ENCODE measurements at places on chromosomes 7 and 10.

- no peak for DNase-seq
Observed at GRCh38 chr10:60607372-60607771, 170.9 kb upstream of the CDK1 start.

DNA sequence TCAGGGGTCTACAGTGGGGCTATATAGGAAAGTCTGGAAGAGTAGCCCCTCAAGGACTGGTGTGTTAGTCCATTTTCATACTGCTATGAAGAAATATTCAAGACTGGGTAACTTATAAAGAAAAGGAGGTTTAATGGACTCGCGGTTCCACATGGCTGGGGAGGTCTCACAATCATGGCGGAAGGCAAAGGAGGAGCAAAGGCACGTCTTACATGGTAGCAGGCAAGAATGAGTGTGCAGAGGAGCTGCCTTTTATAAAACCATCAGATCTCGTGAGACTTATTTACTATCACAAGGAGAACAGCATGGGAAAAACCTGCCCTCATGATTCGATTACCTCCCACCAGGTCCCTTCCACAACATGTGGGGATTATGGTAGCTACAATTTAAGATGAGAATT is 3.0 kb downstream of the FKBP14 start:
- DNase-seq: no peak

DNA sequence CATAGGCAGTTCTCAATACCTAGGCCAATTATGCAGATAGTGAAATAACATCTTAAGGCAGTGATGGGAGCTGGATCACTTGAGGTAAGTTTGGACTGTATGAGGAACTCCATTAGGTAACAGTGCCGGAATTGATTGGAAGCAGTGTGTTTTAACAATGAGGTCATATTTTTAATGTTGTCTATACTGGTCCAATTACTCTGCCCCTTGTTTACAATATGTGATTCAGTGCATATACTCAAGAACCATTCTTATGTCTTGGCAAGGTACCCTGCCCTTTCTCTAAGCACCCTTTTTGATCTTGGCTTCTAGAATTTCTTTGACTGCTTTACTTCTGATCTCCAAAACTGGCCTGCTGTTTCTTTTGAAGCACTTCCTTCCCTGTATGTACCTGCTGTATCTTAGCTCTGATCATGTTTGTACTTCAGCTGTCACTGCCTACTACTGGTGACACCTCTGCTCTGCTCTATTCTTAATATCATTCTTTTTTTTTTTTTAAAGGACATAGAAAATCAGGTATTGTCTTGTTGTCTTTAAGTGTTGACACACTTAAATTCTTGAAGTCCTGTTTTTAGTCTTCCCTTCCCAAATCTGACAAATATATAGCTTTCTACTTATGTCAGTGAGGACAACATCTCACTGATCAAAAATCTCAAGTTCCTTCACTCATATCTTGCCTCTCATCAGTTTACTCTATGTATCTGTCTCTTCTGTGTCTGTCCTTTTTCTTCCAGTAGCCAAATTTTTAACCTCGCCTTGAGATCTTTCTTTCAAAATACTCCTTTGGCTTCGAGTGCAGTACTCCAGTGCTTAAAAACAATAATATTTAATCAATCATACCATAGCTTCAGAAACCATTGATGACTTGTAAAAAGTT is 46.4 kb upstream of the RPA3 start:
- no peak for DNase-seq

DNA sequence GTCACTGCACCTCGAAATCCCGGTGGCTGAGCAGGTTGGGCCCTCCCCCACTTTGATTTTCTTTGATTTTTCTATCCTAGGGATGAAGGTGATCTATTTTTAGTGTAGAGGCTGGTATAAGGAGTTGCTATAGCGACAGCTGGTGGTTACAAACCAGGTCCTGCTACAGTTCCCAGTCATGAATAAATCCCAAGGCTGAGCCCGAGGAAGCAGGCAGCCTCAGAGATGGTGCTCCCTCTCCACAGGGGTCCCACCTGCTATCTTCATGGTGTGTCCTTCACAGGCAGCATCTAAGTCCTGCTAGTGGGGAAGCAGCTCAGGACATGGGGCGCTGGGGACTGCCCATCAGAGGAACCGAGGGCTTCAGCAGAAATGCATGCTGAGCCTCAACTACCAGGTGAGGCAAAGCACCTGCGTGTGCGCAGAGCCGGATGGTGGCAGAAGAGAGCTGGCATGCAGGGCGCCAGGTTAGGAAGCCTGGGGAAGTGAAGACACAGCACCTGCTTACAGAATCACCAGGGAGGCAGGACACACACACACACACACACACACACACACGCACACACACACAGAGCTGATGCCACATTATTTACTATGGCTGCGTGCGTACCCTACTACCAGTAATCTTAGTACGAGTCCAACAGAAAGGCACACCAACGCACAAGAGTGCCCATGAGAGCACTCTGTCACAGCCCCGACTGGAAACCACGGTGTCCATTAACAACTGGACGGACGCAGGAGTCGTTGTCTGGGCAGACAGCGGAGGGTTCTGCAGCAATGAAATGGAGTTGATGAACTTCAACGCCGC is 150.9 kb downstream of the PRKAG2 start:
- no peak for DNase-seq

DNA sequence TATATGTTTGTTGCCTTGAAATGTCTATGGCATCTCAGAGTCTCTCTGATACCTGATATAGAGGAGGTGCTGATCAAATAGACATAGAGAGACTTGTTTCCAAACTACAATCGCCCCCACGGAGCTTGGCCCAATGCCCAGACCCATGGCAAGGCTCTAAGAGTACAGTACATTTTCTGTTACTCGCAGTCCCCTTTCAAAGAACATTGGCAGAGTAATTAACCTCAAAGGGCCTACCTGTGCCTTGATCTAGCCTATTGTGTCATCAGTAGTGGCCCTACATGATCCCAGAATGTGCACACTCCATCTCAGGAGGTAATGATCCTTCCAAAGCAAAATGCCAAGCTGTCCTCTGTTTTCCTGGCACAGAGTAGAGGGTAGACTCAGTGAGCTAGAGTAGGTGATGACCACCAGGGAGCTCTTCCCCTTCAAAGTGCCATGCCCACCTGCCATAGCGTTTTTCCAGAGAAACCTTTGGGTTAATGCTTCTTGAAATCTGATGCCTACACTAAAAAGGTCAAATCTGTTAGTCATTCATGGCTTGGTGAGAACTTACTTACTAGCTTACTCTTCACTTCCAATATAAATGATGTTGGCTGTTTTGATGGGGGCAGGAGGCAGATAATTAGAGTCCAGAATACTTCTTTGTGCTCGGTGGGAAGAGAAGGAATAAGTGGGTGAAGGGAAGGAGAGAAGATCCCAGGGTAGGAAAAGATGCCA is 41.2 kb upstream of the ACSL5 start:
- DNase-seq: no peak

DNA sequence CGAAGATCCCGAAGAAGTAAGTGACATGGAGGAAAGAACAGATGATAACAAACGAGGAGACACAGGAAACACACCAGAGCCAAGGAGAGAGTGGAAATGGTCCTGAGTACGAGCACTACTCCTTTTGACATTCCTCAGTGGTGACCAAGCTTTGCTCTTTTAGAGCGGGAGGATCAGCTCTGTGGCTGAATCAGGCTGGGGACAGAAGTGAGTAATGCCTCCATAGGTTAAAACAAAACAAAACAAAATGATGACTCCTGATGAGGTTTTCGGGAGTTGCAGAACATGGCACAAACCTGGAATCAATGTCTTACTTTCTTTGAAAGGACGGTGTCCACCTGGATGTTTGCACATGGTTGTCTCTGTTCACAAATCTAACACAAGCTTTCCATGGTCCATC is 30.3 kb upstream of the TCF7L2 start:
- no peak for DNase-seq

DNA sequence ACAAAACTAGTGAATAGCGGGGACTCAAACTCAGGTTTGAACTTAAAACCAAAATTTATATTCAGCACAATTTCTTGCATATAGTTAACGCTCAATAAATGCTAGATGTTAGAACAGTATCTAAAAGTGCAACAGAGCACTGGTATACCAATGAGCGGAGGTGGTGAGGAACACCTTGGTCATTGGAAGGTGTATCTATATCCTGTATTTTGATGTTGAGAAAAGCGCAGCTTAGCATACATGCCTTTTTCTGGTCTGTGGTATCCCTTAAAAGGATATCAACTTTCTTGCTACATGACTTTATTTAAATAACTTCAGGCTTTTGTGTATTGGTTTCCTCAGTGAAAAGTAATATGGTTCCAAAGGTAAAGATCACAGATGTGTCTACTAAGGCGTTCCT is 33.3 kb upstream of the DNAJB12 start:
- no peak for DNase-seq

GRCh38 chr10:43287056-43288007 is 20.5 kb upstream of the RASGEF1A start:
- DNase-seq: no peak

DNA sequence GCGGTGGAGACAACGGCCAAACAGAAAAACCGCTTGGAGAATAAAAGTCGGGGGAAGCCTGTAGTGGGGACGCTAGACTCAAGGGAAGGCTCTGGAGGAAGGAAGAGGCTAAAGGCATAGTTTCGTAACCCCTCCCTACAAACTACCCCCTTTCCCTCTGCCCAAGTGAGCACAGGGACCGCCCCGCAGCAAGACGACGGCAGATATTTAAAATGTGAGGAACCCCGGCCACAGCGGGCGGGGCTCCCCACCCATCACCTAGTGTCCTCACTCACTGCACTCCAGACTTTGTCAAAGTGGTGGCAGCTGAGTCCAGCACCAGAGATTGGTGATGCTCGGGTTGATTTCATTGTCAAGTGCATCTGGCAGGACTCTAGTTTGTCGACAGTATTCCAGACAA is 69.1 kb downstream of the PRKAG2 start:
- DNase-seq: no peak

DNA sequence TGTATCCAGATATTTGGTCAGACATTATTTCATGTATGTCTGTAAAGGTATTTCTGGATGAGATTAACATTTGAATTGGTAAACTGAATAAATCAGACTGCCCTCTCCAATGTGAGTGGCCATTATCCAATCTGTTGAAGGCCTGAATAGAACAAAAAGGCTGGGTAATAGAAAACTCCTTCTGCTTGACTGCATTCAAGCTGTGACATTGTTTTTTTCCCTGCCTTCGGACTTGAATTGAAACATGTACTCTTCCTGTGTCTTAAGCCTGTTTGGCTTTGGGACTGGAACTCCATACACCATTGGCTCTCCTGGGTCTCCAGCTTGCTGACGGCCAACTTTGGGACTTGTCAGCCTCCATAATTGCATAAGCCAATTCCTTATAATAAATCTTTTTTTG is 36.0 kb upstream of the ARHGAP21 start:
- DNase-seq: no peak

DNA sequence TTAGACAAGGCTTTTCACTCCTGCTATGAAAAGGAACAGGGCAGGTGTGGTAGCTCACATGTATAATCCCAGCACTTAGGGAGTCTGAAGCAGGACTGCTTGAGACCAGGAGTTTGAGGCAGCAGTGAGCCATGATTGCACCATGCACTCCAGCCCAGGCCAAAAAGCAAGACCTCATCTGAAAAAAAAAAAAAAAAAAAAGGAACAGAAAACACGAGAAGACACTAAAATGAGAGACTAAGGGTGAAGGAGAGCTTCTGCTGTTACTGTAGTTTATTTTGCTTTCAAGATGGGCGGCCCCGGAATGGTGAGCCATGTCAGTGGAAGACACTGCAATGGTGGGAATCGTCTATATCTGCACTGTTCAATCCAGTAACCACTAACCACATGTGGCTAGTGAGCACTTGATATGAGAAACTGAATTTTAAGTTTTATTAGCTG is 9.9 kb downstream of the PIP4K2A start:
- no peak for DNase-seq

DNA sequence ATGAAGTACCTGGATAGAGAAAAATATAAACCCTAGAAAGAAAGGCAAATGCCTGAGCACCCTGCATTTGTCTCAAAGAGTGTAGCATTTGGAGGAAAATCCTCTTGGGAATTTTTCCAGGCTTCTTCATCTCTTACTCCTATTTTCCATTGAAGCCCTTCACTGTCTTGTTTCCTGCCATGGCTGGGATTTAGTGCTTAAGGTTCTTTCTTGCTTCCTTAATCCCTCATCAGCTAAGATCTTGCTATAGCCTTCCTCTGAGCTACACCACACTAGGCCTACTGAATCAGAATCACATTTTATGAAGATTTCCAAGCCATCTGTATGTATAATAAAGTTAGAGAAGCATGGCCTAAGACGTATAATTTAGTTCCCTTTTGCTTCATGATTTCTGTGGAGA is 97.5 kb upstream of the PHYHIPL start:
- no peak for DNase-seq

DNA sequence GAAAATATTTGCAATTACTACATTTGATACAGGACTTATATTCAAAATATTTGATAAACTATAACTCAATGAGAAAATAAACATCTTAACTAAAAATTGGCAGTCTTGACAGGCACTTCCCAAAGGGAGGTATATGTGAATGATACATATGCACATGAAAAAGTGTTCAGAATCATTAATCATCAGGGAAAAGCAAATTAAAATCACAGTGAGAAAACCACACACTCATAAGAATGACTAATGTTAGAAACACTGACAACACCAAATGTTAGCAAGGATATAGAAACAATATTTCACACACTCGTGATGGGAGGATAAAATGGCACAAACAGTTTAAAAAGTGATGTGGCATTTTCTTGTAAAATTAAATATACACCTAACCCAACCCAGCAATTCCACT is 4.1 kb upstream of the VPS26A start:
- no peak for DNase-seq

GRCh38 chr7:134584290-134584689 is 35.4 kb downstream of the AKR1B15 start:
- DNase-seq: no peak

GRCh38 chr10:89310056-89310893 is 8.4 kb downstream of the IFIT2 start:
- DNase-seq: no peak

DNA sequence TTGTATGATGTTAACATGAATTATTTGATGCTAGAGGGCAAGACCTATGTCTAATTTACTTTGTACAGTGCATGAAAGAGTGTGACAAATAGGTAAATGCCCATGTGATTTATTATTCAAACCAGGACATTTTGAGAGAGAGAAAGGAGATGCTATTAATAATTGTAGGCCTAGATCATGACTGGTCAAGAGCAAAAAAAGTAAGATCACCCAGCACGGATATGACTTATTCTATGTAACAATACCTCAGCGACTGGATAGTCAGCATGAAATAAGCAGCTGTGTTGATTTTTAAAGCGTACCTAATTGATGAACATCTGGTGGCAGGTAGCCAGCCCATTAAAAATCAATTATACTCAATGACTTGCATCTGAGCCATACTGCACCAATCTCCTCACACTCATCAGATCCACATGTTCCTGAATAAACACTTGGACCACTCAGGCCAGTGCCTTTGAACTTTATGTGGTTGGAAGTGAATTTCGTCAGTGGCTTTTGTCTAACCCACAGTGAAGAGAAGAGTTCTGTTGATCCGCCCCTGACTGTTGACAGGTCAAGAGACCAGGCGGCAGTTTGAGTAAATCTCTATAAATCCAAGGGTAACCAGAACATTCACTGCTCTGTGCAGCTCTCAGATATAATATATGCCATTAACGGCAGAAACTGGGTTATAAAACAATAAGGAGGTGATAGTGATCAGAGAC is 435.3 kb downstream of the MDFIC start:
- no peak for DNase-seq

GRCh38 chr10:104288355-104288754 is 19.4 kb downstream of the GSTO2 start:
- no peak for DNase-seq

GRCh38 chr7:101232141-101232850 is 5.3 kb downstream of the CLDN15 start:
- DNase-seq: no peak

All from stimulated activated CD8-positive, alpha-beta memory T cell treated with anti-CD3 and anti-CD28 coated beads, Interleukin-15, amount 100 ng/mL, for 24 hours (primary cell).